ENCODE measurements at places on chromosomes 4 and X.

- DNase-seq: no peak
Measured at GRCh38 chr4:77120886-77121508, 36.0 kb upstream of the CCNG2 start.

DNA sequence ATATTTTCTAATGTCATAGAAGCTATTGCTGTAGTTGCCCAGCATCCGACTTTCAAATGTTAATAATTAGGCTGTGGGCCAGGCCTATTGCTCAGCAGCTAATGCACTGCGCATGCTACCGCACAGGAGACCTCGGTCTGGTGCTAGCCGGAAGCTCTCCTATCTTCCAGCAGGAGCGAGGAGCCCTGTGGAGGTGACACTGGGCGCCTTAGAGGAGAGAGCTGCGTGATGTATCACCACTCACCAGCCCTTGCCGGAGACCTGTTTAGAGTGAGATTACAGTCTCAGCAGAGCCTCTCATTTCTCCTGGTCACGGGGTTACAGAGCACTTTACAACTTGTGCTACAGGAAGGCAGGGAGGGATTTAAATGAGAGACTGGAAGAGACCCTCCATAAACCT lies 31.1 kb upstream of the MID1IP1 start:
- no peak for DNase-seq

GRCh38 chr4:38930707-38931106 lies 63.1 kb downstream of the FAM114A1 start:
- DNase-seq: no peak

DNA sequence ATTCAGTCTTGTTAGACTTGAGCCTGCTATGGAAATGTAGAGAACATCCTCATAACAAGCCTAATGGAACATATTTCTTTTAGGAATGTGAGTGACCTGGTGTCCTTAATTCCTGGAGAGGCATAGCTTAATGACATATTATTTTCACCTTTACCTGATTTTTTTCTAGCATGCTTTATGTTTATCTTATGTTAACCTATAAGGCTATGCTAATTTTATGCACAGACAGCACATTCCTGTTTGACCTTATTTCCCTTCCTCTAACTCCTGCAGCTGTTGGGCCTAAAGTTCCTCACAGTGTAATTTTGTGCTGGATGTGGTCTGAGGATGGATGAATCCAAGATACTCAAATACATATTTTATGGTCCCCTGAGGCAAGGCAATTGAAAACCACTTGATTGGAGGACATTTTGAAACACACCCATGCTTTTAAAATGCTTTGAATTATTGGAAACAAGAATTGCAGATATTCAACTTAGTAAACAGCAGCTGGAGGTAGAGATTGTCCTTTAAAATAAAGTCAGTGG lies 111.5 kb downstream of the LARP7 start:
- no peak for DNase-seq

- no peak for DNase-seq
Measured at GRCh38 chr4:117768610-117769009, 265.7 kb upstream of the NDST3 start.

GRCh38 chr4:10212400-10212799 lies 95.8 kb upstream of the WDR1 start:
- no peak for DNase-seq

- DNase-seq: no peak
Measured at GRCh38 chrX:53383376-53384076, 38.9 kb downstream of the SMC1A start.

GRCh38 chr4:3335385-3335784 lies 42.6 kb downstream of the RGS12 start:
- no peak for DNase-seq

GRCh38 chr4:8820178-8821102 lies 51.2 kb downstream of the HMX1 start:
- DNase-seq: no peak

DNA sequence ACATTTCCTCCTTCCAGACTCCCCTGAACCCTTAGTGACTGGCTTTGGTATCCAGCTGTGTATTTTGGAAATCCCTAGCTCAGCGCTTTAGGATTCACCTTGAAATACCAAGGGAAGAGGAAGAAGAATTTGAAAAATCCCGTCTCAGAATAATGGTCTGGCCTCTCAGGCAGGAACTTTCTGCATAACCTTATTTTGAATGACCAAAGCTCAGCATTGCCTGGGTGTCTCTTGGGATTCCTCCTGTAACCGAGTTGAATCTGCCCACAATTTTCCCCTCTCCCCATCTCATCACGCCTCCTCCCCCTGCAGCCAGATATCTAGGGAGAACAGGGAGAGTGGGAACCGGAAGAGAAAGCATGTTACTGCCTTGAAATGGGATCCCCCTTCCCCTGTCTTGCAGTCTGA lies 116.2 kb downstream of the SMIM20 start:
- DNase-seq: no peak

GRCh38 chrX:11137543-11138139 lies 26.5 kb downstream of the HCCS start:
- no peak for DNase-seq

- DNase-seq: no peak
Measured at GRCh38 chr4:19178835-19179234, 1072.9 kb upstream of the SLIT2 start.

- no peak for DNase-seq
Measured at GRCh38 chr4:183399126-183399522, 45.3 kb upstream of the CDKN2AIP start.

- DNase-seq: no peak
Measured at GRCh38 chrX:128543114-128543513, 490.9 kb upstream of the ACTRT1 start.

DNA sequence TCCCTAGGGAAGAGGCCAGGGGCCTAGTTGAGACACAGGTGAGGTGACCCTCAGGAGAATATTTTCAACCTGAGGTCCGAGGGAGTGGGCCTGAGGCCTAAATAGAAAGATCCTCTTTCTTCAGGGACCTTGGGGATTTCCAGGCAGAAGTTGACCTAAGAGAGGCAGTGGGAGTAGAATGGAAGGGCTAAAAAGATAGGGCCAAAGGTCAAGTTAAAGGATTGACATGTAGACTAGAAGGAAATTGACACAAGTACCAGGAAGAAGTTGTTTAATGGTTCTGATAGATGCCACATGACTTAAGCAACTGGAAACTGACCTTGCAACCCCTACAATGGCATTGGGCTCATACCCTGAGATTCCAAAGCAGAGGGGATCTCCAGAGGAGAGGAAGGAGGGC lies 76.9 kb downstream of the SHROOM3 start:
- DNase-seq: no peak

- no peak for DNase-seq
Measured at GRCh38 chr4:173332021-173332487, 2.1 kb downstream of the HMGB2 start.

- no peak for DNase-seq
Measured at GRCh38 chr4:171629182-171629581, 184.0 kb upstream of the GALNTL6 start.

- no peak for DNase-seq
Measured at GRCh38 chrX:22095286-22095685, 63.2 kb downstream of the PHEX start.

- DNase-seq: no peak
Measured at GRCh38 chr4:83581411-83582288, 45.7 kb downstream of the GPAT3 start.

- DNase-seq: no peak
Measured at GRCh38 chr4:118352843-118353533, at the start of gene PRSS12. Gene PRSS12, minus strand, starts transcription at chr4:118353003. Its CDS starts 283 bp downstream, at chr4:118352720.

- DNase-seq: no peak
Measured at GRCh38 chr4:182143086-182143821, 99.9 kb upstream of the TENM3 start.

DNA sequence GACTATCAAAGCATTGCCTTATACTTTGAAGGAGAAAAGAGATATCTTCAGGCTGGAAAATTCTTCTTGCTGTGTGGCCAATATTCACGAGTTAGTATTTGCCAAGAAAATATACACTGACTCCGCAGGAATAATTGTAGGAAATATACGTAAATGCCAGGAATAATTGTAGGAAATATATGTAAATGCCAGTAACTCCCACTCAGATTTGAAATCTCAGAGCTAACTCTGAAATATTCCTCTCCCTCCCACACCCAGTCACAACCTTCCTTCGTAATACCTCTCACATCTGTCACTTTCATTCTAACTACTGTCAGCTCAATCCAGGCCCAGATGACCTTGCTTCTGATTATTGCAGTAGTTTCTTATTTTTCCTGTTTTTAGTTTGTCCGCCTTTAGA lies 73.5 kb downstream of the WDR19 start:
- no peak for DNase-seq

- DNase-seq: no peak
Measured at GRCh38 chrX:98071331-98071730, 1187.6 kb downstream of the RPA4 start.

DNA sequence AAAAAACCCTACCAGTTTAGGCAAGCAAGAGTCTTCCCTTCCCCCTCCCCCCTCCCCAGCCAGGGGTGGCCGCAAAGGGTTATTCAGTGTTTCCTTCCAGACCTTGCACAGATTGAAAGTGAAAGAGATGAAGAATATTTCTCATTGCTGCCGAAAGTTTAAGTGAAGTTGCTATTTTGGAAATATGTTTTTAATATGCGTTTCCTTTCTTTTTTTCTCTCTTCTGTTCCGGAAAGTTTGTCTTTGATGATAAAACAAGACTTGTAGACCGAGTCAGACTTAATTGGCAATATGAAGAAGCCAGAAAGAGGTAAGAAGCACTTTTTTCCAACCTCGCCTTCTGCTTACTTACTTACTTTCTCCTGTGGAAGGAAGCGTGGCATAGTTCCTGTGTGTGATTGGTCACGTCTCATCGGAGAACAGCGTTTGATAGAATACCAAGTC lies 58.5 kb upstream of the CLCN4 start:
- peak; percentile 8 for DNase-seq

- no peak for DNase-seq
Measured at GRCh38 chr4:176939445-176939844, 146.7 kb upstream of the VEGFC start.

GRCh38 chr4:54586320-54586955 lies 71.3 kb upstream of the KIT start:
- no peak for DNase-seq

DNA sequence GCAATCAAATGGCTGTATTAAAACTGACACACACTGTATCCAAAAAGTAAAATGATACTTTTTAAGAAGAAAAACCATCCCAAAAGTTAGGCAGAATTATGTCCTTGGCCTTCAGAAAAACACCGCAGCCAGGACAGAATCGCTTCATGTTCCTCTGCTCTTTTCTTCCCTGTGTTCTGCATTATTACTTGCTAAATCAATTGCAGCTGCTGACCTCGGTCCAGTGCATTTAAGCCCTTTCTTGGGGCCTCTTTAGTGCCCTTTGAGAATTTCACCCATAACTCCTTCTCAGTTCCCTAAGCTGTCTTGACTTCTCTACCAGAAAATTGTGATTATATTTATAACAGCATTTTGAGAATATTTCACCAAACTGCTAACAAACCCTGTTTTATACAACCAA lies 696.9 kb downstream of the PCDH7 start:
- DNase-seq: no peak

- no peak for DNase-seq
Measured at GRCh38 chr4:182855312-182855711, 61.9 kb downstream of the DCTD start.

- DNase-seq: no peak
Measured at GRCh38 chrX:32788936-32789335, 422.4 kb downstream of the DMD start.

DNA sequence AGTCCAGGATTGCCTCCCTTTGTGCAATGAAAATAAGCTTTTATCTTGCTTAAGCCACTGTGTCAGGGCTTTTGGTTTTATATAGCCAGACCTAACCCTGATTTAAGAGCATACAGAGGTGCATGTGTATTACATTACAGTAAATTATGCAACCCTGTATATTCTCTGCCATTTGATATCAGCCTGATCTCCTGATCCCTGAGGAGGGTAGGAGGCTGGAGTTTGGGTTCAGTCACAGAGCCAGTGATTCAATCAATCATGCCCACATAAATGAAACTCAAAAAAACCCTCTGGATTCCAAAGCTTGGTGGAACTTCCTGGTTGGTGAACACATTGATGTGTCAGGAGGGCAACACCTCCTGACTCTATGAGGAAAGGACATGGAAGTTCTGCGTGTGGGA lies 7.3 kb upstream of the KLHL8 start:
- DNase-seq: no peak

- DNase-seq: no peak
Measured at GRCh38 chr4:42428036-42428435, 30.7 kb downstream of the SHISA3 start.

DNA sequence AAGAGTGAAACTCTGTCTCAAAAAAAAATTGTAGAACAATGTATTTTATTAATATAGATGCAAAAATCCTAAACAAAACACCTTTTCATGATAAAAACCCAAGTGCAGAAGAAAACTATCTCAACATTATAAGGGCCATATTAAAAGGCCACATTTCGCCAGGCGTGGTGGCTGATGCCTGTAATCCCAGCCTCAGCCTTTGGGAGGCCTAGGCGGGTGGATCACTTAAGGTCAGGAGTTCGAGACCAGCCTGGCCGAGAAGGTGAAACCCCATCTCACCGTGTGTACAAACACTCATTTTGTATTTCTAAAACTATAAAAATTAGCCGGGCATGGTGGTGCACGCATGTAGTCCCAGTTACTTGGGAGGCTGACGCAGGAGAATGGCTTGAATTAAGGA lies 9.9 kb upstream of the FAM193A start:
- no peak for DNase-seq

DNA sequence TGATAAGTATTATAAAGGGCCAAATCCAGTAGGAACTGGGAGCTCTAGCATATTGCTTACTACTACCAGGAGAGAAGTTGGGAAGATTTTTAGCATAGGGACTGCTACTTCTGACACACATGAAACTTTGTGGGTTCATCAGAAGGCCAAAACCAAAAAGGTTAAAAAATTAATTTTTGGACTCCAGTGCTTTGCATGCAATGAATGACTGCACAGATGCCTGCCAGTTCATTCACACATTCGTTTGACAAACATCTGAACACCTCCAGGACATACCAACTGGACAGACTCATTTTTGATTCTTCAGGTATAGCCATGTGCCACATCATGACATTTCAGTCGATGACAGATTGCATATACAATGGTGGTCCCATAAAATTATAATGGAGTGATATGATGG lies 79.8 kb downstream of the MID1IP1 start:
- DNase-seq: no peak

DNA sequence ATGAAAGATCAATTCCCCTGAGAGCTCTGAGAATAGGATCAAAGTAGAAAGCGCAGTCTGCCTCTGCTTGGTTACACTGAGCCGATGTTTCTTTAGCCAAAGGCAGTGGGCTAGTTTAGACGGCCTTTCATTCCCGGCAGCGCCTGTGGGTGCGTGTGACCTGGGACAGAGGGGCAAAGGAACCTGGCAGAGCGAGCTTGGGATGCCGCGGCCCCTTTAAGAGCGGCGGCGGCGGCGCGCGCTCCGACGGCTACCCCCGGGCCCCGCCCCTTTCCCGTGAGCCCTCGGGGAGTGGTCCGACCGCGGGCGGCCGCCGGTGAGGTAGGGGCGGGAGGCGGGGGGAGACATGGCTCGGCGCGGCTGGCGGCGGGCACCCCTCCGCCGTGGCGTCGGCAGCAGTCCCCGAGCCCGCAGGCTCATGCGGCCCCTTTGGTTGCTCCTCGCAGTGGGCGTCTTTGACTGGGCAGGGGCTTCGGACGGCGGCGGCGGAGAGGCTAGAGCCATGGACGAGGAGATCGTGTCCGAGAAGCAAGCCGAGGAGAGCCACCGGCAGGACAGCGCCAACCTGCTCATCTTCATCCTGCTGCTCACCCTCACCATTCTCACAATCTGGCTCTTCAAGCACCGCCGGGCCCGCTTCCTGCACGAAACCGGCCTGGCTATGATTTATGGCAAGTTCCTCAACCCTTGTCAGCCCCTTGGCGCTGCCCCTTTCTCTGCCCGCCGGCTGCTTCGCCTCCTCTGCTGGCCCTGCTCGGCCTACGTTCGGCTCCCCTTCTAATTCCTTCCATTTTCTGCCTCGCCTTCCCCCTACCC lies at the start of gene SLC9A6:
Gene SLC9A6, plus strand, starts transcription at position 279 of the 816 bp plus-strand sequence. Its CDS starts 224 bp downstream, at position 503.
- peak; percentile 50 for DNase-seq

All from stimulated activated CD8-positive, alpha-beta memory T cell treated with anti-CD3 and anti-CD28 coated beads, Interleukin-4, amount 100 ng/mL, for 4 hours (primary cell).